Transverse colon (tissue), 4 donors: ENCODE measurements at places on chromosomes 11 and 22. TPM values are rescaled to one million over a fixed set of nuclear protein-coding genes. Genes with fewer than 3 reads are reported as not detected.

KCNE3 gene
- 9.4 TPM for total RNA-seq

SLC22A25 gene
- not detected for total RNA-seq

DNA sequence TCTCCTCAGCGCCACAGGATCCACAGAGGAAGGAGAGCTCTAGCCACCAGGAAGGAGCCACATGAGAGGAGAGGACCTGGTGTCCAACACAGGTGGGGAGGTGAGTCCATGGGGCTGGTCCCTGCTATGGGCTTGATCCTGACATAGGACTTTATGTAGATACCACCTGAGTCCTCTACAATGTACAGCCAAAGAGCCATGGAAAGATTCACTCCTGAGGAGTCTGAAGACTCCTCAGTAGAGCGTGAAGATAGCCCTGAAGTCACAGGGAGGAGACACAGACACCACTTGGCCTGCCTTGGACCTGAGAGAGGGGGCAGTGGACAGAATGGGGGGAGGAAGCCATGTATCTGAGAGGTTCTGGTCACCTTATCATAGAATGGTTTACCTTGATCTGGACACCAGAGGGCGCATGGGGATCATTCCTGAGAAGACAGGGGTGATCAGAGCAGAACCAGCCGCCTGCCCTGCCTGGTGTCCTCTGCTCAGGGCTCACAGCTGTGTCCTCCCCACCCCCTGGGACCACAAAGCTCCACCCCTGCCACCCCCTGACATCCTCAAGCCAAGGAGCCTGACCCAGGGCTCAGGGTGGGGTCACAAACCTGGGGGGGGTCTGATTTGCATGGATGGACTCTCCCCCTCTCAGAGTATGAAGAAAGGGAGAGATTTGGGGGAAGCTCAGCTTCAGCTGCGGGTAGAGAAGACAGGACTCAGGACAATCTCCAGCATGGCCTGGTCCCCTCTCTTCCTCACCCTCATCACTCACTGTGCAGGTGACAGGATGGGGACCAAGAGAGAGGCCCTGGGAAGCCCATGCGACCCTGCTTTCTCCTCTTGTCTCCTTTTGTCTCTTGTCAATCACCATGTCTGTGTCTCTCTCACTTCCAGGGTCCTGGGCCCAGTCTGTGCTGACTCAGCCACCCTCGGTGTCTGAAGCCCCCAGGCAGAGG lies 77.0 kb downstream of the ZNF280B start:
- peak; percentile 72 for DNase-seq

DNA sequence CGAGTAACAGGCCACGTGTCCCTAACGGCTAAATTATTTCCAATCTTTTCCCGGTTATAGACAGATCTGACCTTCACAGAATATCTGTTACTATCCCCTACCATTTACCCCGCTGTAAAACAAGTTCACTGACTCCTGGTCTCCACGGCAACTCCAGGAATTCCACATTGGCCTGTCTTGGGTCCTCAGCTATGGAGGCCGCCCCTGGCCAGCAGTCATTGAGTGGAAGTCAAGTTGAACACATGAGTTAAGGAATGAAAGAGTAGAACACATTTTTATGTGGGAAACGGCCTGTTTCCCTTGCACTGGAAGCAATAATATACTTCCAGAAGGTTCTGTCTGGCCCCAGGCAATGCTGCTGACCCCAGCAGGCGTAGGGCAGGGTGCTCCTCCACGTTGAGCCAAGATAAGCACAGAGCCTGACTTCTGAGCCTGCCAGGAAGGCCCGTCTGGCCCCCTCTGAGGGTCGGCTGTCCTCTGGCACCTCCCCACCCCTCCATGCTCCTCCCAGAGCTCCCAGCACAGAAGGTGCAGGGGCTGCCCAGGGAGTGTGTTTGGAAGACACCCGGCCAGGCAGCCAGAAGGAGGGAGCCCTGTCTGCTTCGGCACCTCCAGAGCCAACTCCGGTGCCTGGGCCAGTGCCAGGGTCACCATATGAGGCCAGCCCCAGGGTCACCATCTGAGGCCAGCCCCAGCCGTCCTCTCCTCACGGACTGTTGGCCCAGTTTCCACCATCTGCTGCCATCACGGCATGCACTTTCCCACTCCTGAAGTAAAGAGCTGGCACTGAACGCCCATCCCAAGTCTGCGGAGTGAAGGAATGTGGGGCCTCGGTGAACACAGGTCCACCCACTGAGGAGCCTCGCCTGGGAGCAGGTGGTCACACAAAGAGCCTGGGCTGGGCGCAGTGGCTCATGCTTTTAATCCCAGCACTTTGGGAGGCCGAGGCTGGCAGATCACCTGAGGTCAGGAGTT lies 813.2 kb downstream of the BRD1 start:
- DNase-seq: no peak

GRCh38 chr22:49119551-49119952 lies 708.1 kb downstream of the BRD1 start:
- DNase-seq: no peak
